ENCODE measurements at places on chromosomes 1 and 21.

DNA sequence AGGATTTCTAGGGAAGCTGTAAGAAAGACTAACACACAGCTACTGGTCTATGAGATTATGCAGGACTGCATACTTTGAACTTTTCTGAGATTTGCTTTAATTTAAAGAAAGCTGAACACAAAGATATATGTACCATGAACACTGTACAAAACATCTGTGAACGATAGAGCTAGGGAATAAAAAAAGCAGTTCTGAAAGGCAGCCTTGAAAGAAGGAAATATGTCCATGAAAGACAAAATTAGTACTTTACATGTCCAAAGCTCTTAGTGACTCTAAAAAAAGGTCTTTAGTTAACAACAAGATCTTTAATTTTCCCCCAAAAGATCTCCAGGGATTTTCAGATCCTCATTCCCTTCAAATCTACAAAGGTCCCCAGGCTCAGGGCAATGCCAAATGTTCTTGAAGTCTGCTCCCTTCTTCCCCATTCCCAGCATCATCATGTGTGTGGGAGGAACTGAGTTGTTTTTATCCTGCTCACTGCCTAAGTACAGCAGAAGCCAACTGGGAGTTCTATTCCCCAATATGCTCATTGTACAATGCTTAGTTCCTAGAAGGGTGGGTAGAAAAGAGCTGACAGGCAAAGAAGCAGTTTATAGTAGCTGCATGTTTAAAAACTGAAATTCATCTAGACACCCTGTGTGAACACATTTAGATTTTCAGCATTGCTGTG, 60.1 kb upstream of the PTCH2 start:
- no peak for DNase-seq

GRCh38 chr21:15057285-15057684, 7.5 kb downstream of the NRIP1 start:
- no peak for DNase-seq

- peak; percentile 66 for DNase-seq
These were observed 24.8 kb upstream of the SELENON start for GRCh38 chr1:25774921-25775771.

DNA sequence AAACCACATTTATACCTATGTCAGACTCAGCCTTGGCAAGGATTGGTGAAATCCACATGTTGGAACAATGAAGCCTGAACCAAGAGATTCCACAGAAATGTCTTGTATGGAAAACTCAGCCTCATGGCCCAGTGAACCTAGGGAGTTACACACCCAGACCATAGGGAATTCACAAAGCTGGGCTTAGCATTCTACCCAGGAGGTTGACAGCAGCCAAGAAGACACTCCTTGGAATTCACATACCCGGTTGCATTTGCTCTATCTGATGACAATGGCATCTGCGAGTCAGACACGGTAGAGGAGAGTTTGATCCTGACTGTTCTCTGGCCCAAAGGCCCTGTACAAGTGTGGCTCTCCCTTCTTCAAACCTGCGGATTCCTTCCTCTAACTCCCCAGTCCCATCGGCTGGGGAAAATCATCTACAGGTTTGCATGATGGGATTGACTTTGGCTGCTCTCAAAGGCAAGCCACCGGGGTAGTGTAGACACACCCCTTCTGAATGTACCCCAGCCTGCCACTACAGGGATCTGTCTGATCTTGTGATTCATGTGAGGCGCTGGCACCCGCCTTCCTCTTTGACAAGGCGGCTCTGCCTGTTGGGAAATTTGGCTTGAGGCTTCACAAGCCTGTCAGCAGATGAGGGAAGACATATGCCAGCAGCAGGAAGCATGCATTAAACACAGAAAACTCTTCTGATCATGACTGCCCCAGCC, 297.3 kb upstream of the KAZN start:
- no peak for DNase-seq

DNA sequence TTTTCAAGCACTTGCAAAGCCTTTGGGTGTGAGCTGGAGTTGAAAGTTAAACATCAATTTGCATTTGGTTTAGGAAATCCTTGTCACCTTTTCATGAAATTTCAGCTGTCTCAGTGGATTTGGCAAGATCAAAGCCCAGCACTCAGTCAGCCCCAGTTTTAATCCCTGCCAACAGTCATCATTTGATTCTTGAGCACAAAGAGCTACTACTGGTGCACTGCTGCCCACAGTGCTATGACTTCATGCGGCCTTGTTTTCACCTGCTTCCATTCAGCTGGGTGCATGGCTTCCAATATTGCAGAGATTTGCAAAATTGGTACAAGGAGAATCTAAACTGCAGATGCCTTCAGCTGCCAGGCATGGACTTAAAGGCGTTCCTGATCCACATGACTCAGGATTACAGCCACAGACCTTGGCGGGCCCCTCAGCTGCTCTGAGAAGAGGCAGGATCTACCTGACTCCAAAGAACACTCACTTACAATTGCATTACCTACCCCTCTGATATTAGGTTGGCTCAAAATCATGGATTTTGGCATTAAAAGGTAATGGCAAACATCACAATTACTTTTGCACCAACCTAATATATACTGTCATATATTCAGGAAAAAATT, 259.1 kb downstream of the DSCAM start:
- DNase-seq, result no peak

- DNase-seq, result no peak
These were observed 36.2 kb upstream of the KRTAP11-1 start for GRCh38 chr21:30917557-30917956.

- no peak for DNase-seq
These were observed 128.2 kb upstream of the KIAA0040 start for GRCh38 chr1:175320804-175321203.

GRCh38 chr1:21272540-21272939, 17.7 kb downstream of the ECE1 start:
- no peak for DNase-seq

GRCh38 chr1:7107109-7107830, 322.0 kb downstream of the CAMTA1 start:
- no peak for DNase-seq

GRCh38 chr1:153277852-153278251, 18.4 kb downstream of the LORICRIN start:
- DNase-seq, result no peak

DNA sequence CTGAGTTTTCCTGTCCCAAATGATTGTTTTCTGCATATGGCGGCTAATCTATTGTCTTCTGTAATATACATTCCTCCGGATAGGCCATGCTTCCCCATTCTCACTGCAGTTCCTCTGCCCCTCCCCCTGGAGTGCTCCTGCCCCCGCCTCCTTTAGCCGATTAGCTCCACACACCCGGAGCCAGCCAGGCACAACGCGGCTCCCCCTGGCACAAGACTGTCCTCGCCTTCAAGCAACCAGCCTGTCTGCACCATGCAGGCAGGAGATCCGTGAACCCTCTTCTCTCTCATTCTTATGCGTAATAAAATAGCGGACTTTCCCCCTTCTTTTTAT, 18.0 kb downstream of the SERTAD4 start:
- no peak for DNase-seq

DNA sequence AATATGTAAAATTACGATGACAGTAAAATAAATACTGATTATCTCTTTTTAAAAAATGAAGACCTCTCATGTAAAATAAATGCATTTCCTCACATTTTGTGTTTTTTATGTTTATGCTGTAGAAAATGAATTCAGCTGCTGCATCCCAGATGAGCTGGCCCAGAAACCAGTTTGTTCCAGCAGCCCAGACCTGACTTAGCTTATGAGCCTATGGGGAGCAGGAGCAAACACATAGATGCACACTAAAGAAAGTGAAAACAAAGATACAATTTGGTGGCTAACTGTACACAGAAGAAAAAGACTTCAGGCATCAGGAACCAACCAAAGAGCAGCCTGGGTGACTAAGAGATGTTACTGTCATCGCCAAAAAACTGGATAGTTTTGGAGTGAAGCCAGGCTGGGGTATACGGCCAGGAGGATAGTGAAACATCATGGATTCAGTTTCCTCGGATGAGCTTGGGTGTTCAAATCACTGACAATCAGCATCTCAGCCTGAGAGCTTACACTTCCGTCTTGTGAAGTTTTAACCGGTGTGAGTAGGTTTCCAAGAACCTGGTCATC, 113.9 kb upstream of the BACE2 start:
- DNase-seq, result no peak

GRCh38 chr1:53084589-53084971, 22.6 kb downstream of the PODN start:
- no peak for DNase-seq

- no peak for DNase-seq
These were observed 204.0 kb upstream of the NFIA start for GRCh38 chr1:60878323-60878722.

DNA sequence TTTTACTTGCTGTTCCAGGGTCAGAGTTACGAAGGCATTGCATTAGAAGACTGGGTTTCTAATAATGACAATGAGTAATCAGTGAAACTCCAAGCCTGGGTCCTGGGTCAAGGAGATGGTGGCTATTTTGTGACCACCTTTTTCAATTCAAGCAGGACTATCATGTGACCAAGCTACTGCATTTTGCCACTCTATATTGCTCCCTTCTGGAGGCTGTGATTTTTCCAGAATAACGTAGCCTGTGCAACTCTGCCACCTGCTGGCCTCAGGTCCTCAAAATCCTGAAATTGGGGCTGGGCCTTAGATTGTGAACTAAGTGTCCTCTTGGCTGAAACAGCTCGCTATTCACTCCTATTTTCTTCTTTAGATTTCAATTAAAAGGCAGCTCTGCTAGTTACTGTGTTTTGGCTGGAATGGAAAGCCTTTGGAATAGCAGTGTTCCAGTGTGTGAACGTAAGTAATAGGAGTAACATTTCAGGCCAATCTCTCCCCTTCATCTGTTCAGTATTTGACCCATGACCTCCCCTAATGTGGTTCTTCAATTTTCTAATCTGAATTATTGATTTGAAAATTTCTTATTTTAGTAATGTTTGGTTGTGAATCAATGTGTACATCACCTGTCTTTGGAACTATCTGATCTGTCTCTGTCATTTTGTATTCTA, 52.9 kb upstream of the CD46 start:
- DNase-seq, result no peak

DNA sequence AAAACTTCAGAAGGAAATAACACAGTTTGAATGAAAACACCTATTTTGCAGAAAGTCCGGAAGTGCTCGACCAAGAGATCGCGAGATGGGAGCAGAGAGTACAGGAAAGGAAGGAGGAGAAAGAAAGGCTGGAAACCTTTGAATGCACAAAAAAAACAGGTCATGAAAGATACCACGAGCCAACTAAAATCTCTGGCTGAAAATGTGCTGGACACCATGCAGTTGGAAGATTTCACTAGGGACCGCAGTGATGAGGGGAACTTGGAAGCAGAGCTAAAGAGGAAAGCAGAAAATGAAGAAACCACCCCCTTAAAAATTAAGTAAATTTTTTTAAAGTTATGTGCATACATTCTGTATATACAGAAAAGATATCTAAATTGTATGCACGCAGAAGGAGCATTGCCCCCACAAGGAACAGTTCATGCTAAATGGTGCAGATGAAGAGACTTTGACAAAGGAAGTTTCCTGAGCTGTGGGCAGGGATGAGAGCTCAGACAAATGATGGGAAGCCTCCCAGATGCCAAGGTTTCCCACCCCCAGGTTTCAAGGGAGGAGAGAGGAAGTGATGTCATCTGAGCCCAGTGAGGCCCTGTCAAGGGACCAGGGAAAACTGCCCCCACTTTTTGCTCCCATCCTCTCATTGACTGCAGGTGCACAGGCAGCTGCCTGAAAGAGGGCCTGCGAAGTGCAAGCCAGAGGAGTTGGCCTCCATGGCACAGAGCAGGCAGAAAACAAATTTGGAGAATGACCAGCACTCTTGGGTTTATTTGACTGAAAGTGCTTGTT, 52.5 kb downstream of the ETS2 start:
- DNase-seq, result no peak

- DNase-seq, result no peak
These were observed 1.5 kb downstream of the B4GALT2 start for GRCh38 chr1:43980255-43981134.

- DNase-seq, result no peak
These were observed 43.6 kb downstream of the EPHB2 start for GRCh38 chr1:22754106-22754768.

GRCh38 chr1:207311888-207312603, 9.4 kb upstream of the CD55 start:
- DNase-seq, result no peak

GRCh38 chr1:236155841-236156503, 13.6 kb downstream of the GPR137B start:
- no peak for DNase-seq

DNA sequence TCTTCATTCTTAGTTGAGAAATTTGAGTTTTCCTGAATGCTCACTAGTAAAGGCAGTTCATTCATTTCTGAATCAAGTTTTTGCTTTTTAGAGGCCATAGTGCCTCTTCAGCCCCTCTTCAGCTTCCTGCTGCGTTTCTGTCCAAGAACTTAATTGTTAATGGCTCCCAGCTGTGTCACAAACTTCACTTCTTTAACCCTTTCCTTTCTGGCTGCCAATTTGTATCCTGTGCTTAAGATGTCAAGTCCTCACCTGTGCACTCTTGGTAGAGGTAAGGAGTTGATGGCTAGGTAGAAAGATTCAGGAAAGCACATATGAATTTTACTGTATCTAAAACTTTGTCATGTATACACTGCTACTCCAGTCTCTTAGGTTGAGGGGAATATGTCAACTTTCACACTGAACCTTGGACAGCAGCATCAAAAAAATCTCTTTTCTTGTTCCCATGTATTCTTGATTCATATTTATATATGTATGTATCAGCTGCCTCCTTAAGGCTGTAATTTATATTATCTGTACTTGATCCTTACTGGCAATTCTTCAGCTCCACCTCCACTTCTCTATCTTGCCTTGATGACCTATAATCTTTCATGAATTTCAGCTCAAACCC, 612.8 kb downstream of the LMO4 start:
- DNase-seq, result no peak

DNA sequence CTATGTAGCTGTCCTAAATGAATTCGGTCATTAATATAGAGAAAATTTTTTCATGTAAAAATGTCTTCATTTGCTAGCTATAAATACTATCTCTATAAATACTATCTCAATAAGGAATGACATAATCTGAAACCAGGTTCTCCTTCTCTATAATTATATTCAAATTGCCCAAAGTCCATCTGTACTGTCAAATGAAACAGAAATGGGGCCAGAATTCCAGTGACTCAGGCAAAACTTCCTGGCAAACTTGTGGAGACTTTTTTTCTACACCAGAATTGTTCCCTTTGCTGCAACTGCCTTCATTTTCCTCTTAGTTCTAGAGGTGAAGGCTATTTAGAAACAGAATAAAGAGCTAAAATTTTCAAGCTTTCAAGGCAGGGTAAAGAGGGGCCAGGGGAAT, 152.5 kb downstream of the KCNH1 start:
- DNase-seq, result no peak

GRCh38 chr1:172167796-172168596, 252.5 kb upstream of the C1orf105 start:
- no peak for DNase-seq

- DNase-seq, result no peak
These were observed 7.7 kb upstream of the LAMB3 start for GRCh38 chr1:209659909-209660308.

Measured in stimulated activated CD8-positive, alpha-beta memory T cell treated with anti-CD3 and anti-CD28 coated beads, Interleukin-15, amount 100 ng/mL, for 1 hour (primary cell).